ENCODE measurements at places on chromosomes 12 and 14. TPM values are rescaled to one million over a fixed set of nuclear protein-coding genes. Genes with fewer than 3 reads are reported as not detected.

The CLEC9A gene
- not detected for total RNA-seq

The TSPAN19 gene
- not detected for total RNA-seq

The SSPN gene
- total RNA-seq: 0.13 TPM

The COL2A1 gene
- total RNA-seq: not detected

The IQSEC3 gene
- total RNA-seq: not detected

The ENTPD5 gene
- total RNA-seq: 1.2 TPM

The FOXG1 gene
- 0.03 TPM for total RNA-seq

GRCh38 chr14:22623047-22623446, 21.1 kb downstream of the OR6J1 start:
- DNase-seq: no peak

DNA sequence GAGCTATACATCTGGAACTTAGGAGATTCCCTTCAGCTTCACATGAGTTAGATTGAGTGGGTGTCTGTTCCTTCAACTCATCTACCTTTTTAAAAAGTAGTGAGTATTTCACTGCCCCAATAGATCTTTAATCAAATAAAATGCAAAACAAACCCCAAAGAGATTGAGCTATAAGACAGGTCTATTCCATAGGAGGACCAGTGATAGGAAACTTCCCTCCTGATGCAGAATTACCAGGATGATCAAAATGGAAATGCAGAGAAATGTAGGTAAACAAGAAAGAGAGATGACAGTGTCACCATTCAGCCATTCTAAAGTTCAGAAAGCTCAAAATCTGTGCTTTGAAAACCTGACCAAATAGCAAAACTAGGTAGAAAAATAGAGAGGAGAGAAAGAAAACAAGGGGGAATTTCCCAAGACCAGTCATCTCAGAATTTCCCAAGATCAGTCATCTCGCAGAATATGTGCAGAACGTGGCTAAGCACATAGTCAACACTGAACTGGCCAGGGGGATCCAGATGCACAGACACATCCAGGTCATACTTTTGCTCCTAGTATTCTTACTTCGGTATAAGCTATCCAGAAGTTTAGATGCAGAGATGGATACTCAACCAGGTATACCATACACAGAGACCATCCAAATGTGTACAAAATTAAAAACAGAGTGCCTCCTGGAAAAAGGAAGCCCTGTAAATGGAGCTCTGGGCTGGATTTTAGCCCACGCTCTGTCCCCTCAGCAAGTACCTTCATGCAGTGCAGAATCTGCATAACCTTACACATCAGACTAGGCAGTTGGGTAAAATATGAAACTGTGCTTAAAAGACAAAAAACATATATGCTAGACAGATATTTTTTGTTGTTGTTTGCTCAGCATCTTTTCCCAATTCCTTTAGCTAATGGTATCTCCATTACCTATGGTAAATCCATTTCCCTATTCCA, 27.4 kb downstream of the SLC41A2 start:
- no peak for DNase-seq

- DNase-seq: no peak
These were observed 6.4 kb downstream of the HSP90AA1 start for GRCh38 chr14:102080183-102081080.

DNA sequence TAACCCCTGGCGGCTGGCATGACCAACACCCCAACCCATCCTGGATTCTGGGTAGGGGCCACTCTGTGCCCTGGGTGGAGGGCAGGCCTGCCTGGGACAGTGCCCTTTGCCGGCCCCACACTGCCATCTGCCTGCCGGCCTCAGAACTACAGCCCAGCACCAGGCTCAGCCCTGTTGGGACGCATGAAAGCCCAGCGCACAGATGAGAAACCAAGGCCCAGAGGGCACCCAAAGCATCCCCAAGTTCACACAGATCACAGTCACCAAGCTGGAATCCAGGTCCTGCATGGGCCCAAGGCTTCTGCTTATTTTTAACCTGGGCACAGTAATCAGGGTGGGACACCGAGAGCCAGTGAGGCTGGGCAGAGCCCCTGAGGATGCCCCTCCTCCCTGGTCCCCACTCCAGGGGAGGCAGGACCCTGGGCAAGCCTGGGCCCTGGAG, 26.2 kb downstream of the RFLNA start:
- DNase-seq: peak; percentile 47

DNA sequence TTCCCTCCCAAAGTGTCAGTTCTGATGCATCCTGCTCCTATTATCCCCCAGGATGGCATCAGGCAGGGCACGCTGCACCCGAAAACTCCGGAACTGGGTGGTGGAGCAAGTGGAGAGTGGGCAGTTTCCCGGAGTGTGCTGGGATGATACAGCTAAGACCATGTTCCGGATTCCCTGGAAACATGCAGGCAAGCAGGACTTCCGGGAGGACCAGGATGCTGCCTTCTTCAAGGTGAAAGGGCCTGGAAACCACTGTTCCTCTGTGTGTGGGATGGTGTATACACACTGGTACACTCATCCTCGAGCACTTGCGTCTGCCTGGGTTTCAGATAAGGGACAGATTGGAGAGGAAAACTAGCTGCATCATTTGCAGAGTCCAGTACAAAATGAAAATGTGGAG, 1.0 kb downstream of the IRF9 start:
- DNase-seq: no peak

DNA sequence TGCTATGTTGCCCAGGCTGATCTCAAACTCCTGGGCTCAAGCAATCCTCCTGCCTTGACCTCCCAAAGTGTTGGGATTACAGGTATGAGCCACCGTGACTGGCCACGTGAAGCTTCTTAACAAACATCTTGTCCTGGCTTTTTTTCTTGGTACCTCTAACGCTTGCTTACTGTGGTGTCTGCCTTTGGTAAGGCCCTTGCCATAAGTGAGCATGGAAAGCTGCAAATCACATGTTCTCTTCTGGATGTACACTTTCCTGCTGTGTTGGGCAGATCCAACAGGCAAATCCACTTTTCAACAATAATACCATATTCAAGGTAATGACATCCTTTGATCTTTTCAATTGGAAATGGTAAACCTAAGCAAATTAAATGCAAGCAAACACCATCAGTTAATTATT, 54.6 kb downstream of the ARF6 start:
- no peak for DNase-seq

GRCh38 chr14:68124050-68124449, 304.5 kb downstream of the RAD51B start:
- no peak for DNase-seq

GRCh38 chr12:45670346-45671065, 59.0 kb upstream of the ARID2 start:
- DNase-seq: no peak

DNA sequence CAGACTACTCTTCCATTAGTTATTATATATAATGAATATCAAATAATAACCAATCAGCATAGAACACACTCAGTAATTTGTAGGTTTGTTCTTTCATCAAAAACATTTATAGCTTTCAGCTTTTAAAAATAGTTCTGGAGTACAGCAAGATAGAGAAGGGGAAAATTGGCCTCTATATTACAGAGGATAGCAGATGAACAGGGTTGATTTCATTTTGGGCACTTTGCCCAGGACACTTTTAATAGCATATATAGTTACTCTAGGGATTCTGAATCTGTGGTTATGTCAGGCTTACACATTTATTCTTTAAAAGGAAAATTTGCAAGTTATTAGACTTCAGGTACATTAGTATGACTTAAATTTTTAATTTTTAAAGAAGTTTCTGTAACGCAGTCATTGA, 52.6 kb downstream of the IFT81 start:
- DNase-seq: no peak

DNA sequence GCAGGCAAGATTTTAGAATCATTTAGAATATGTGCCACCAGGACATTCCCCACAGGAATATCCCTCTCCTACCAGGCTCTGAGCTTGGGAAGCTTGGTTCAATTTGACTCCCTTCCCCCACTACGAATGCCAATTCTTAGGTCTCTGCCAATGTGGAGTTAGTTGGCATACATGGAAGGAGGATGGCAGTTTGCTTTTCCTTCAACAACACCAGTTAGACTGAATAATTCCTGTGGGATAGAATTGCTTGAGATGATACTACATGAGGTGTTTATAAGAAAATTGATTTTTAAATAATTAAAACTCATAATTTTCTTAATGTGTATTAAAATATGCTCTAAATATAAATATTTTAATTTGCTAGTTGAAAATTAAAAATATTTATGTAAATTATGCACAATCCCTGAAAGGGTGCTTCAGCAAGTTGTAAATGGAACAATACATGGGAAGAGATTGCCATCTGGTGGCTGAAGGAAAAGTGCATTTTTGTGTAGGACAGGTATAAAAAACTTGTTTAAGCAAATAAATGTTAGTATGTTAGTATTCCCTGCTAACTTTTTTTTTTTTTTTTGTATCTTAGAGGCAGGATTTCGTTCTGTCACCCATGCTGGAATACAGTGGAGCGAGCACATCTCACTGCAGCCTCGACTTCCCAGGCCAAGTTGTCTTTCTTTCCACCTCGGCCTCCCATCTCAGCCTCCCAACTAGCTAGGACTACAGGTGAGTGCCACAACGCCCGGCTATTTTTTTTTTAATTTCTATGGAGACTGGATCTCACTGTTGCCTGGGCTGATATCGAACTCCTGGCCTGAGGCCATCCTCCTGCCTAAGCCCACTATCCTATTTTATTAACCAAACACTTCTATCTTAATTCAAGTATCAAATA, 25.8 kb upstream of the STRAP start:
- DNase-seq: no peak

- no peak for DNase-seq
These were observed 13.4 kb downstream of the BTBD6 start for GRCh38 chr14:105261781-105262180.

GRCh38 chr14:68948686-68949600, 30.2 kb downstream of the ACTN1 start:
- DNase-seq: no peak

- DNase-seq: no peak
These were observed 3.2 kb downstream of the PPP1CC start for GRCh38 chr12:110739488-110739887.

GRCh38 chr14:53035336-53036210, 84.7 kb upstream of the FERMT2 start:
- DNase-seq: no peak

GRCh38 chr14:27061299-27061698, 463.5 kb upstream of the NOVA1 start:
- no peak for DNase-seq

- no peak for DNase-seq
These were observed 854.8 kb upstream of the SEL1L start for GRCh38 chr14:82388488-82388887.

GRCh38 chr14:88089445-88089844, 84.5 kb downstream of the GPR65 start:
- DNase-seq: no peak
